Cardiac fibroblast (primary cell): ENCODE measurements at places on chromosomes 7 and 10.

GRCh38 chr10:129541200-129541599, 74.2 kb downstream of the MGMT start:
- no peak for DNase-seq

GRCh38 chr7:123120286-123120685, 79.5 kb downstream of the SLC13A1 start:
- peak; percentile 19 for DNase-seq

DNA sequence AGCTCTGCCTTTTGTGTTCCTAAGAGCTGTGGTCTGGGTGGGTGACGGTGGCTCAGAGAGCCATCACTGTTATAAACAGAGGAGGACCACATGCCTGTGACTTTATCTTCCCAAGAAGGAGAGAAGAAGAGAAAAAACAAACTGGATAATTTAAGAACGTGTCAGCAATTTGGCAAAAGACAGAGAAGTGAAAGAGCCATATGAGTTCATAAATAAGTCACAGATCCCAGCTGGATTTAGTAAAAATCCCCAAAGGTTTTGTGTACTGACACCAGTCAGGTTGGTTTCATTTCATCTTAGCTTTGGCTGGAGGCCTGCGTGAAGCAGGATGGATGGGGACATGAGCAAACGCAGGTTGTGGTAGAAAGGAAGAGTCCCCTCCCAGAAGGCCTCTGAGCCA, 120.7 kb downstream of the CXCL12 start:
- no peak for DNase-seq

DNA sequence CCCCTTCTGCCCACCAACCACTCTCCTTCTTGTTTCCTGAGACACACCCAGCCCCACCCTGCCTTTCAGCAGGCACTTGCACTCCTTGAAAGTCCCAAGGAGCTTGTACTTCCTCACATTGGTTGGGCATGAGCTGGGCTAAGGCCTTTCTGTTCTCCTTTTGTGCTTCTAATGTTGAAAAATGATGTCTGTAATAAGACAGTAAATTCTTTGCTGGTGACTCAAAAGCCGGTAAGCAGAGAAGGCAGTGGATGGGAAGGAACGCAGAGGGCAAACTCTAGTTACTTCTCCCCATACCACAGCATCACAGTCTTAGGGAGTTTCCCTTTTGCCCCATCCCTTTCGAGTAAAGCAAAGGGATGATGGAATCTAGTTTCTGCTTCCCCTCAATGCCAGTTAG, 185.6 kb downstream of the PLXNA4 start:
- peak; percentile 25 for DNase-seq

- no peak for DNase-seq
Observed at GRCh38 chr10:114791768-114792167, 29.8 kb upstream of the FHIP2A start.

- peak; percentile 42 for DNase-seq
Observed at GRCh38 chr7:110157631-110158362, 933.1 kb upstream of the LRRN3 start.

DNA sequence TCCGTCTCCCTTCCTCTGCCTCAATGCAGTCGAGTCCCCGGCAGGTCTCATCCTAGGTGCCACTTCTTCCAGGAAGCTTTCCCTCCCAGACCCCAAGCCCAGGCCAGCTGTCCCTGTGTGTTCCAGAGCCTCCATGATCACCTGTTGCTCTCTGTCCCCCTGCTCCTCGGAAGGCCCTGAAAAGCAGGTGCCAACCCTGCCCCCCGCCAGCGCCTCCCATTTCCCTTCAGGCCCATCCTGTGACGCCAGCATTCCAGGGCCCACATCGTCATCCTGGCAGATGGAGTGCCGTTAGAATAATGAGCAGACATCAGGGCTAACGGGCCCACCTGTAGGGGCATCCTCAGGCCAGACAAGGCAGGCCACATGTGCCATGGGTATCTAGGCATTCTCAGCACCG, 253.0 kb upstream of the PPP2R2D start:
- DNase-seq, result no peak

DNA sequence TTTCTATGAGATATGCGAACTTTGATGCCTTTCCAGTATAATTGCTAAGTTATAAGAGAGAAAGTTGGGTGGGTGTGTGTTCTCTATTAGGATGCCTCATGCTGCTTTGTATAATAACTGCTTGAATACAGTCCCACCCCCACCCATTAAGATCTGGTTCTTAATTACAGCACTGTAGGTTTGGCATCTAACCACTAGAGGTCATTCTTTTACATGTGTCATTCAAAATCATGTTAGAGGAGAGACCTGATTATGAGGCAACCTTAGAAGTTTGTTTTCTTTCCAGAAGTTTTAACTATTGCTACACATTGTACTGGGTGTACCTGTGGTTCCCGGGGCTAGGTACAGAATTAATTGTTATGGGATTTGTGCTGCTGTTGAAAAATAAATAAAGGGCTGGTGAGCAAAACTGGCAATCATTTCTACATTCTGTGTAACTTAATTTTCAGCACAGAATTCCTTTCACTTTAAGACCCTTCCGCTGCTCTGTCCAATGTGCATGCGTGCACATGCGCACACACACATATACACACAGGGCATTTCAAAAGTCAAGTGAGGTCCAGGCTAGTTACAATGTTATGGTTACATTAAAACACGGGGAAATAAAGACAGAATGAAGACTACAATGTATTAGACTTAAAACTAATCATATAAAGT, 1156.3 kb downstream of the SORCS3 start:
- DNase-seq, result peak; percentile 40

DNA sequence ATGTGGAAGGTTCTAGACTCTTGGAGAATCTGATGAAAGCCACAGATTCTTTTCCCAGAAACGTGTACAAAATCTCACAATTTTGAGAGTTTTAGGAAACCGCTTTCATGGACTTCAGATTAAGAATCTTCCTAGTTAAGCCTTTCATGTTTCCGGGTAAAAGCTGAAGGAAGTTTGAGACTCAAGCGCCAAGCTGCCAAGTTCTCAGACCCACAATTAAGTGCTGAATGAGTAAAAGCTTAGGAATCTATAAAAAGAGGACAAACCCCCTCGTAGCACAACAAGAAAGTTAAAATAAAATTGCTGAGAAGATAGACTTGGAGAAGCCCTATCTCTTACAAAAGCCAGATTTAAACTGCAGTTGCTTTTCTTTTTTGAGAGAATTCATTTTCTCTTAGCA, 99.6 kb downstream of the ST8SIA6 start:
- DNase-seq, result peak; percentile 62

- DNase-seq, result peak; percentile 64
Observed at GRCh38 chr10:114876602-114877300, 55.2 kb downstream of the FHIP2A start.
